ENCODE measurements at places on chromosomes 1 and 21.

- peaks cover 14% of the 10 kb centered on the region for H3K4me1 ChIP-seq
- H3K36me3 ChIP-seq = peaks cover 5% of the 10 kb centered on the region
- peaks cover 24% of the 10 kb centered on the region for H3K27me3 ChIP-seq
- H3K27ac ChIP-seq = no peak overlapping the region
- no peak for DNase-seq
- H3K4me3 ChIP-seq = no peak overlapping the region
These were observed 3.1 kb downstream of the SIM2 start for GRCh38 chr21:36701756-36702621.

- peaks cover 9% of the 10 kb centered on the region for H3K36me3 ChIP-seq
- no peak overlapping the region for H3K4me3 ChIP-seq
- no peaks in the 10 kb centered on the region for H3K27me3 ChIP-seq
- no peak for DNase-seq
- H3K27ac ChIP-seq = no peak overlapping the region
- peaks cover 30% of the 10 kb centered on the region for H3K4me1 ChIP-seq
These were observed 22.7 kb downstream of the AHCYL1 start for GRCh38 chr1:110007046-110007830.

- no peak for DNase-seq
- peak overlapping the region; percentile 99 for H3K27ac ChIP-seq
- peak overlapping the region; percentile 97 for H3K4me3 ChIP-seq
- H3K27me3 ChIP-seq = no peaks in the 10 kb centered on the region
- H3K36me3 ChIP-seq = peaks cover 7% of the 10 kb centered on the region
- H3K4me1 ChIP-seq = peaks cover 30% of the 10 kb centered on the region
These were observed 1.4 kb downstream of the PPP2R5A start for GRCh38 chr1:212286556-212287131.

DNA sequence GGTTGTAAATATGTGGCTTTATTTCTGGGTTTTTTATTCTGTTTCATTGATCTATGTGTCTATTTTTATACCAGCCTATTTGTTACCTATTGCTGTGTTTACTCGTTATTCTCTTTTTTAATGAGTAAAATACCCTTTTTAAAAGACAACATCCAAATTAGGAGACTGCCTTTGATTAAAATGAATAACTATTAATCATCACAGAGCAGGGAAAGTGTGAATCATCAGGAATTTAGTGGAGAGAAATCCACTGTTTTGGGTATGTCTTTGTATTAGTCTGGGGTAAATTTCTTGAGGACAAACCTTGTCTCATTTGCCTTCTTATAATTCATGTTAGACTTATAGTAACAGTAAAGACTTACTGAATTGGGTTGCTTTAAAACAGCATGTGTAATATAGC, 12.1 kb downstream of the DISC1 start:
- H3K4me3 ChIP-seq = no peak overlapping the region
- peaks cover 4% of the 10 kb centered on the region for H3K36me3 ChIP-seq
- no peak for DNase-seq
- peaks cover 4% of the 10 kb centered on the region for H3K4me1 ChIP-seq
- no peaks in the 10 kb centered on the region for H3K27me3 ChIP-seq

DNA sequence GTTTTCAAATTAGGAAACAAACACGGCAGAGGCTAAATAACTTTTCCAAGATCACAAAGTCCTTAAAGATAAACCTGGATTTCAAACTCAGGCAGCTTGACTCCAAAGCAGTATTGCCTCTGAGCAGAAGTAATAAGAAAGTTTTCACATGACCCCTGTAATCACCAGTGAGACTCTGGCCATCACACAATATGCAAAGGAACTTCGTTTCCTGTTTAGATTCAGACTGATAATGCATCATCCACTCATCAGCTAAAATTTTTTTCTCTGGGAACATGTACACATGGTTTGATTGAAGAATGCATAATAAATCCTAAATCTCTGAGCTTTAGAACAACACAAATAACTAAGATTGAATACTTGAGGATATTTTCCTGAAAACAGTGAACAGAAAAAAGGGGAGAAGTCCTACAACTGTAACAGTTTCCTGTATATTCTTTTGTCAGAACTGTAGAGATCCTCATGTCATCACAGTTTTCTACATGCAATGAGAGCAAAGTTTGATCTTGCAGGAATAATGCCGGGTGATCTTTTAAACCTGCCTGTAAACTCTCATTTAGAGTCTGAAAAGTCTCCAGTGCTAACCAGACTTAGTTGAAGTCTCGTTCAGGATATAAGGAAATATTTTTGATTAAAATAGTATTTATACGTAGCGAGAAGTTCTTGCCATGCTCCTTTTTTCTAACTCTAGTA, 225.3 kb downstream of the SPATA17 start:
- no peak overlapping the region for H3K4me3 ChIP-seq
- no peaks in the 10 kb centered on the region for H3K4me1 ChIP-seq
- no peak for DNase-seq
- no peaks in the 10 kb centered on the region for H3K27me3 ChIP-seq

- DNase-seq = no peak
- no peak overlapping the region for H3K4me3 ChIP-seq
- H3K4me1 ChIP-seq = no peaks in the 10 kb centered on the region
- no peaks in the 10 kb centered on the region for H3K36me3 ChIP-seq
These were observed 18.7 kb downstream of the UMODL1 start for GRCh38 chr21:42089665-42090310.

DNA sequence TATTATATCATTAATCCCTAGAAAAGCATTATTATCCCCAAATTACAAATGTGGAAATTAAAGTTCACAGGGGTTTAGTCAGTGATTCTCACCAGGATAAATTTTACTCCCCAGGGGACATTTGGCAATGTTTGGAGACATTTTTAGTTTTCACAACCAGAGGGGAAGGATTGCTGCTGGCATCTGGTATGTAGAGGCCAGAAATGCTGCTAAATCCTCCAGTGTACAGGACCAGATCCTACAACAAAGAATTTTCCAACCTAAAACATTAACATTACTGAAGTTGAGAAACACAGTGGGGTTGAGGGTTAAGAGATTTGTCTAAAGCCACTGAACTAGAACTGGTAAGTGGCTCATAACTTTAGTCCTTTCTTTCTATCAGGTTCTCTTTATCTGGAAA, 162.0 kb upstream of the SYT6 start:
- no peaks in the 10 kb centered on the region for H3K36me3 ChIP-seq
- H3K4me3 ChIP-seq = no peak overlapping the region
- H3K4me1 ChIP-seq = no peaks in the 10 kb centered on the region
- peaks cover 13% of the 10 kb centered on the region for H3K27me3 ChIP-seq
- DNase-seq = no peak
- H3K27ac ChIP-seq = no peak overlapping the region

GRCh38 chr1:222772996-222773379, 36.0 kb downstream of the FAM177B start:
- H3K27me3 ChIP-seq = no peaks in the 10 kb centered on the region
- peak; percentile 57 for DNase-seq
- H3K4me3 ChIP-seq = peak overlapping the region; percentile 76
- H3K4me1 ChIP-seq = peaks cover 29% of the 10 kb centered on the region
- peak overlapping the region; percentile 95 for H3K27ac ChIP-seq

DNA sequence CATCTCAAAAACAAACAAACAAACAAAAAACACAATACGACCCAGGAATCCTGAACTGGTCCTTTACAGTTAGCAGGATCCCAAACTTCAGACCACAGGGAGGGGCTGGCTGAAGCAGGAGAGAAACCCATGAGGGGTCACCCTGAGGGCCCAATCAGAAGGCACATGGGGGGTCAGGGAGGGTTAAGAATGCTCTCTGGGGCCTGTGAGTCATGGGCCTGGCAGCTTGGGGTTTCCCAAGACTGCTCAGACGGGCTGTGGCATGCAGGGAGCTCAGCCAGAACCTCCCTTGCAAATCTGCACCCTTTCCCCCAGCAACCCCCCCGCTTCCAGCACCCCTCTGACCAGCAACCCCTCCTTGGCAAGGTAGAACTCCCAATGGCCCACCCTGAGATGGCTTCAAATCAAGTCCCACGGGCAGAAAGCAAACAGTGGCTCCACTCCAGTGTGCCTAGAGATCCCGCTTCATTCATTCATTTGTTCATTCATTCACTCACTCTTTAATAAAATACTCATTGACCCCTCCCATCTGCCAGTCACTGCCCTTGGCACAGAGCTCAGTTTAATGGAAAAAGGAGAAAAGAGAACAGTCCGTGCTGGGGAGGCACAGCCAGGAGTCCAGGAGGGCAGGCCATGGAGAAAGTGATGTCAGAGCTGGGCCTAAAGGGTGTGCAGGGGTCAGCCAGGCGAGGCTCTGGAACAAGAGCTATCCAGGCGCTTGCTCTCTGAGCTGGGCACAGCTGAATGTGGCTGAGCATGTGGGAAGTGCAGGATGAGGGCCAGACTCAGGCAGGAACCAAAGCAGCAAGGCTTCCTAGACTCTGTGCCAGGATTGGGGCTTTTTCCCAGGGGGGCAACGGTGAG, 8.2 kb downstream of the UQCRHL start:
- peaks cover 8% of the 10 kb centered on the region for H3K27me3 ChIP-seq
- peaks cover 2% of the 10 kb centered on the region for H3K4me1 ChIP-seq
- H3K36me3 ChIP-seq = no peaks in the 10 kb centered on the region
- no peak overlapping the region for H3K4me3 ChIP-seq
- H3K27ac ChIP-seq = no peak overlapping the region
- DNase-seq = no peak

DNA sequence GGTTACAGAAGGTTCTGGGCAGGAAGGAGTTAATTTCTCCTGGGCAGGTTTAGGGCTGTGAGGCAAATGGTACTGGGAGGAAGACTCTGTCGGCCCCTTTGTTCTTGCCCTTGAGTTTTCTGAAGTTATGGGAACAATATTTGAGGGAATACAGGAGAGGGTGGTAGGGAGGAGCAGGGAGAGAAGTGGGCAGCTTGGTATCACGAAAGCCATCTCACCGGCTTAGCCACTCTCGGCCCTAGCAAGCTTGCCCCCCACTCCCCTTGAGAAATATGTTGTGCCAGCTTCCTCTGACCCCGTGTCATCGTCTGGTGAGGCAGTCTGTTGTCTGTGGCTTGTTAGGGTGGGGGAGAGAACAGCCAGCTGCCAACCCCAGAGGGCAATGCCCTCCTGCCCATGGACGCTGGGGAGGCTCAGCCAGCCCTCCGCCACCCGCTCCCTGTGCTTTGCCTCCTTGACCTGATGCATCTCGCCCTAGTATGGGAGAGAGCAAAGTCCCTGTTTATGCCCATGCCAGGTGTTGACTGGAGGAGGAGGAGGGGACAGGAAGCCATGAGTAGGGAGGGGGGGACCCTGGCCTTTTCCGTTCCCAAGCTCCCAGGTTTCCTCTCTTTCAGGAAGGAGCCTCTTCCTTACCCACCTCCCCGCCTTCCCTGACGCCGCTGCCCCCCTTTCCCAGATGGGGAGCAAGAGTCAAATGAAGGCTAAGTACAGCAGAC, 1.2 kb downstream of the EFNA1 start:
- no peak overlapping the region for H3K4me3 ChIP-seq
- H3K27ac ChIP-seq = no peak overlapping the region
- no peaks in the 10 kb centered on the region for H3K36me3 ChIP-seq
- DNase-seq = no peak
- peaks cover 24% of the 10 kb centered on the region for H3K27me3 ChIP-seq
- H3K4me1 ChIP-seq = peaks cover 23% of the 10 kb centered on the region

- H3K4me1 ChIP-seq = peaks cover 10% of the 10 kb centered on the region
- no peak for DNase-seq
- peaks cover 6% of the 10 kb centered on the region for H3K36me3 ChIP-seq
These were observed 64.2 kb upstream of the DPH5 start for GRCh38 chr1:101089613-101090338.

DNA sequence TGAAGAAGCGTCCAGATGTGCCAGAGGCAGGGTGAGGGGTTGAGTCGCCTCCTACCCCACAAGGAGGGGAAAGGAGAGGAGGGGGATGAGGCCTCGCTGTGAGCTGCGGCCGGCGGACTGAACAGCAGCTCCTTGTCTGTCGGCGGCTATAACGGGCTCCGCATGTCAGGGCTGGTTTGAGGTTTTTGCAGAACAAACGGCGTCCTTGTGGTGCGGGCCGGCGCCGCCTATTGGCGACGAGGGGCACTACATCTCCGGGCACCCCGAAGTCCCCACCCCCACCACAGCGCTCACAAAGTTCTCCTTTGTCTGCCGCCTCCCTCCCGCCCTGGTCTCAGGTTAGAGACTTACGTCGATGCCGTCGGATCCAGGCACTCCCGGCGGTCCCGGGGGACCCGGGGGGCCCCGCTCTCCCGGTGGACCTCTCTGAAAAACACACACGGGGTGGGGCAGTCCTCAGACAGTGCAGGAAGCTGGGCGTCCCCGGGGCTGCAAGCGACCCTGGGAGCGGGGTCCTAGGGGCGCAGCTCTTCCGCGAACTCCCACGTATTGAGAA, 1.8 kb downstream of the COL9A2 start:
- H3K27me3 ChIP-seq = no peaks in the 10 kb centered on the region
- peaks cover 42% of the 10 kb centered on the region for H3K4me1 ChIP-seq
- DNase-seq = peak; percentile 92
- no peaks in the 10 kb centered on the region for H3K36me3 ChIP-seq
- peak overlapping the region; percentile 83 for H3K4me3 ChIP-seq
- H3K27ac ChIP-seq = peak overlapping the region; percentile 85

GRCh38 chr1:171790318-171790717, 8.9 kb downstream of the METTL13 start:
- peaks cover 3% of the 10 kb centered on the region for H3K4me1 ChIP-seq
- H3K4me3 ChIP-seq = no peak overlapping the region
- DNase-seq = no peak

DNA sequence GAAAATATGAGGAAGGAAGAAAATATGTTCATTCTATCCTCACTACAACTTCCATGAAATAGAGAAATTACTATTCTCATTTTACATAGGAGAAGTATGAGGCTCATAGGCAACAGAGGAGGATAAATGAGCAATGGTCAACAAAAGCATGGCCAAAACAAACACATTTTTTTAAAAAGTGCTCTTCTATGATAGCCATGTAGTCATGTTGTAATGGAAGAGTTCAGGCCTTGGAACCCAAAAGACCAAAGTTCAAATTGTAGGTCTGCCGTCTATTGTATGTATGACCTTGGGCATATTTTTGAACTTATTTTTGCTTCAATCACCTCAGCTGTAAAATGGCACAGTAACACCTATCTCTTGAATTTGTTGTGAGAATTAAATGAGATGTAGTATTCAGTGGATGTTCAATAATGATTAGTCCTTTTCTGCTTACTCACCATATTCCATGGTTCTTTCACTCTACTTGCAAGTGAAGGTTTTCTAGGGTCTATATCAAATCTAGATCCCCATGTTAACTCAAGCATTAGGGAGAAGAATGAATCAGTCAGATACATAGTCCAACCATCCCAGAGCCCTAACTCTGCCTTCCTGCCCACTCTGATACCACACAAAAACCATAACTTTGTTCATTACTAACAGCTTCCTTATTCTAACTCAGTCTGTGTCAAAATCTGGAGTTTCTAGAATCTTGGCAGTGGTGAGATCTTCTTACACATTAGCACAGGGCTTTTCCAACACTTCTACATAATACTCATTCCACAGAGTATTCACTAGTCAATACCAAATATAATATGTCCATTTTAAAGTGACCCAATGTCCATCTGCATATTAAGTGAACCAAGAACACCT, 353.2 kb downstream of the PLPP3 start:
- peaks cover 1% of the 10 kb centered on the region for H3K36me3 ChIP-seq
- no peak overlapping the region for H3K4me3 ChIP-seq
- H3K27me3 ChIP-seq = peaks cover 7% of the 10 kb centered on the region
- no peak overlapping the region for H3K27ac ChIP-seq
- DNase-seq = no peak
- no peaks in the 10 kb centered on the region for H3K4me1 ChIP-seq

GRCh38 chr1:154349121-154349520, 23.8 kb downstream of the ATP8B2 start:
- no peak for DNase-seq
- no peak overlapping the region for H3K27ac ChIP-seq
